ENCODE measurements at places on chromosomes 2 and 18.

GRCh38 chr18:63505566-63506335, 29.0 kb downstream of the SERPINB5 start:
- no peak for DNase-seq

DNA sequence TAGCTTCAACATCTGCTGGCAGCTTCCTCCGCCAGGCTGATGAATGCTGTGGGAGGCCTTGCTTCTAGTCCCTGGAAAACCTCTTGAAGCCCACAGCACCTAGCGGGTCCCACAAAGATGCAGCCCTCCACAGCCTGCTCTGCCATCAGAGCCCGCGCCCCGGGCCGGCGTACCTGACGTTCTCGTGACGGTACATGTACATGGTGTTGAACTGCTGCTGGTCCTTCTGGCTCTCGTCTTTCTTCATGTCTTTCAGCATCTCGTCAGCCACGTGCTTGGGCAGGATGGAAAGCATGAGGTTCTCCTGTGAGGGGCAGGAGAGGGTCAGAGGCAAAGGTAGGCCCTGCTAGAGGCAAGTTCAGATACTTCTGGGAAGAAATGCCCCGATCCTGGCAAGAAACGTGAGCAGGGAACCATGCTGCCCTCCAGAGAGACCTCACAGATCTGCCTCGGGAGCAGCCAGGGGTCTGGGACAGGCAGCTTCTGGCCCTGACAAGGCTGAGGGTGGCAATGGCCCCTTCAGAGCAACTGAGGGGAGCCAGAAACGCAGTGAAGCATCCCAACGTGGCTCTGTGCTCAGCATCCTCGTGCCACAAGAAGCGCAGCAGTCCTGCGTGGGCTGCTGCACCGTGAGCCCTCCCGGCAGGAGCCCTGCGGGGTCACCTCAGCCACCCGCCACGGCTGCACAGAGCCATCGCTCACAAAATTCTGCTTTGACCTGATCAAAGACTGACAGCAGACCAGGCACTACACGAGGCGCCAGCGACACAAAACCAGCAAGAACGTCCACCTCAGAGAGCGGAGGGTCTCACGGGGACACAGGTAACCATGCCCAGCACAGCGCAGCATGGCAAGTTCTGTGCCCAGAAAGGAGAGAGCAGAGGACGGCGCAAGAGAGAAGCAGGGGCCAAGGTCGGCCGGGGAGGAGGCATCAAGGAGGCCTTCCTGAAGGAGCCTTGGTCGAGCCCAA, 49.1 kb downstream of the CENPO start:
- no peak for DNase-seq

DNA sequence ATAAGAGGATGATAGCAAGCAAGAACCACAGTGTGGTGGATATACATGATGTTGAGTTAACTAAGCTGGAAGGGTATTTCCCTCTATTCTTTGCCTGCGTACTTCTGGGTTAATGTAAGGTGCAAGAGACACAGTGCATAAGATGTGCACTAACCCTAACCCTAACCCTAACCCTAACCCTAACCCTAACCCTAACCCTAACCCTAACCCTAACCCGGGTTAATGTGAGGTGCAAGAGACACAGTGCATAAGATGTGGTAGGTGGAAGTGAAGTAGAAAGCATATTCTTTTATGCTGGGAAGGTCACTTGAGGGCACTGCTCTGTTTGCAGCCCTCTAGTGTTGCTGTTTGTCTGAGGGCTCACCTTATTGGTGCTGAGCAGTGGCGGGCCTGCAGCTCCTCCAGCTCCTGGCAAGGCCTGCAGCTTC, 181.5 kb upstream of the ITGA4 start:
- no peak for DNase-seq

GRCh38 chr2:99709229-99709628, 219.4 kb upstream of the REV1 start:
- DNase-seq, result no peak

DNA sequence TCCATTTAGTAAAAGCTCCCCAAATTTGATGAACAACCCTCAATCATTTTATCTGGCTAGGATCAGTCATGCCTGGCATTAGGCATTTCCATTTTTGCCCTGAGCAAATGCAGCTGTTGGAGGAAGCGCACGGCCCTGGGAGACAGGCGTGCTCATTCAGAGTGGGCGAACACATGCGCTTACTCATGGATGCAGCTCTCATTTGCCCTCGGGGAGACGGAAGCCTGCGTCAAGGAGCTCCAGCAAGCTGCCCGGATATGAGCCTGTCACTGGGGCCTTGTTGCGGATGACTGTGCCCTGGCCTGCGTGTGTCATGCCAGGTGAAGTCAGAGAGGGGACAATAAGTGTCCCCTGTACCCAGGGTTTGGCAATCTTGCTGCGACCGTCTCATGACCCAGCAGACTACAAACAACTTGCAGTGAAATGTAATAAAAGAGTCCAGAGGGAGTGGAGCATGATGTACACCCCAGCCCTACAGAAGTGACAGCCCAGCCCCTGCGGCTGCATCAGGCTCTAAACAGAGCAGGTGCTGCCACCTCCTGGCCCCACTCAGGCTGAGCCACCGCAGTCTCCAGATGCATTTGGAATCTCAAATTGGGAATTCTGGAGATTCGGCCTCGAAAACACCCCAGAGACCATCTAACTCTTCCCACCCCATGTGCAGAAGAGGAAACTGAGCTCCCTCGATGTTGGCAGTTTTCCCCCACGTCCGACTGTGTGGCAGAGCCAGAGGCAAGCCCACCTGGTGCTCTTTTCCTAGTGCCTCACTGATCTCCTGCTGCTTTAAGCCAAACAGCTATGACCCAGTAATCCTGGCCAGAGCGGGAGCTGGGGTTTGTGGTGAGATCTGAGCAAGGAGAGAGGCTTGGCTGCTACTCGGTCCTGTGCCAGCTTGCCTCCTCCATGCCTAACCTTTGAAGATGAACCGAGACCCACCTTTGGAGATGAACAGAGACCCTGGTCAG, 105.0 kb upstream of the ALK start:
- no peak for DNase-seq

DNA sequence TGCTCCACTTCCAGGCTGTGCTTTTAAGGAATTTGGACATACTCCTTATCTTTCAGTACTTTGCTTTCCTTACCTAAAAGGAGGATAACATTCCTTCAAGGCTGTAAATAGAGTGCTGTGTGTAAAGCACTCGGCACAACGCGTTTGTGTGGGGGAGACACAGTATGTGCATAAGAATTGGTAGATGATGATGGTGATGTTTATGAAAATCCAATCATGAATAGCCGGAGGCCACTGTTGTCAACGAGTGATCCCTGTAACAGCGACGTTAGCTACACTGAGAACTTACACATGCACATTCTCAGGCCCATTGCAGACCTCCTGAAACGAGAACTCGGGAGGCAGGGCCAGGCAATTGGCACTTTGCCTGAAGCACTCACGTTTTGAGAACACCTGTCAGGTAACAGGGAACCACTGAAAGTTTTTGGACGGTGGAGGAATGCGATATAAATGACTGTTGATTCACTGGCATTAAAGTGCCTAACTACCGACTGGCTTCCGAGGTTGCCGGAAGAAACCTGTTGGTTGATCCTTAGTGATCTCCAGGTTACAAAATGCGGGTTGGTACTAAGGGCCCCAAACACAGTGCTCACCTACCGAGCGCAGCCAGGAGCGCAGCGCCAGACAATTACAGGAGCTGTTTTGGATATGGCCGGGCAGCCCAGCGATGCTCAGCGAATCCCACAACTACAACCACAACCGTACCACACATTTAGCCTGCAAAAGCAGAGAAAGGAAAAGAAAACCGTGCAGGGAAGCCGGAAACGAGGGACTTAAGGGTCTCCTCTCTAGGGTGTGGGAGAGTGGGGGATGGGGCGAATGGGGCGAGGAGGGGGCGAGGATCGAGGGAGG, 1.0 kb upstream of the MAP4K4 start:
- no peak for DNase-seq

GRCh38 chr18:69647702-69648101, 247.0 kb downstream of the DOK6 start:
- no peak for DNase-seq

DNA sequence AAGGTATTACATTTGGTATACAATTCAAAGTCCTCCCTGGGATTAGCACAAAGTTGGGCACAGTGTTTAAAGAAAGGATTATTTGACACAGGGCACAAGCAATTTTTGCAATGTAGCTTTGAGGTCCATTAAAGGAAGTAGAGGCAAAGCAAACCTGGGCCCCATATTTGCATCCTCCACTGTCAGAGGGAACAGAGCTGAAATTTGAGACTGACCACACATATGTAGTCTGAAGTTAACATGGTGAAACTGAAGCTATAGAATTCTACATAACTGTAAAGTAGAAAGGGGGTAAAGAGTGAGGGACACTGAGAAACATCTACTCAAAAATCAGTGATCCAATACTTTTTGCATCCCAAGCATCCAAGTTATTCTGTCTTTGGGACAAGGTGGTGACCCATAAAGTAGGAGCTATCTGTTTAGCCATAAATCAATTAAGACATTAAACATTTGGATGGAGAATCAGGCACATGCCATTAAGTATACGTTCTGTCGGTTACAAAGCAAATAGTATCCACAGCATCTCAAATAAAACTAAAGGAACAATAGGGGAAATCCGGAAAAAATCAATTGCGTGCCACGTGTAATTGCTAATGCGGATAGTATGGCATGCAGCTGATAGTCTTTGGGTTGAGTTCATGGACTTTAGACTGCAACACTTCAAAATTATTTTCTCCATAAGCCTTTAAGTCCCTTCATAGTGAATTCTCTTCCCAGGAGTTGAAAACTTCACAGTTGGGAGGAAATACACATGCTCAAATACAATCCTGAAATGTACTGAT, 72.6 kb downstream of the PLEKHM3 start:
- DNase-seq, result no peak

DNA sequence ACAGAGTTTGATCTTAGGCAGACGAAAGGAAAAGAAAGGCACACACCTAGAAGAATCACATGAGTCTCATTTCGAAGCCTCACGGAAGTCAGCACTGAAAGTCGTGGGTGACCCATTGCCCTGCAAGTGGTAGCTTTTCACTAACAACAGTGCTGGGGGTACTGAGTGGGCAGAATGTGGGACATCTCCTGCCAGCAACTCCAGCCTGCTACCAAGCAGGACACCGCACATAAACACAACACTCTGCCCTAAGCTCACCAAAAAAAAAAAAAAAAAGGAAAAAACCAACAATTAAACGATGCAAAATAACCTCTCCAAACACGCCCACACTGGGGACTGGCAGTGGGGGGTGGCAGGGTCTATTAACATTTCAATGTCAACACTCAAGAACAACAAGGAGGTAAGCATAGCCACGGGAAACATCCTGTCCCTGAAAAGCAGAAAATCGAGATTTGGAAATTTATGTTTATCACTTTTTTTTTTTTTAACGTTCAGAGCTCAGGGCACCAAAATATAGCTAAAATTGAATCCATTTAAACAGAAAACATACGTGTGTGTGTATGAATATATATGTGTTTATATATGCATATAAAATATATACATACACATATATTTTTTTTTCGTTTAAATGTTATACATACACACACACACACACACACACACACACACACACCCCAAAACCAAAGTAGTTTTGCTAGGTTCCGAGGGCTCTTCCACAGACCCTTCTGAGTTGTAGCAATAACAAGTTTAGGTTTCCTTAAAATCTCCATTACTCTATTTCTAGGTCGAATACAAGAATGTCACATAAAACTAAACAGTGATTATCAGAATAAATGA, 2.2 kb downstream of the INO80D start:
- no peak for DNase-seq

- DNase-seq, result no peak
Observed at GRCh38 chr2:13005761-13006335, 289.1 kb downstream of the TRIB2 start.

DNA sequence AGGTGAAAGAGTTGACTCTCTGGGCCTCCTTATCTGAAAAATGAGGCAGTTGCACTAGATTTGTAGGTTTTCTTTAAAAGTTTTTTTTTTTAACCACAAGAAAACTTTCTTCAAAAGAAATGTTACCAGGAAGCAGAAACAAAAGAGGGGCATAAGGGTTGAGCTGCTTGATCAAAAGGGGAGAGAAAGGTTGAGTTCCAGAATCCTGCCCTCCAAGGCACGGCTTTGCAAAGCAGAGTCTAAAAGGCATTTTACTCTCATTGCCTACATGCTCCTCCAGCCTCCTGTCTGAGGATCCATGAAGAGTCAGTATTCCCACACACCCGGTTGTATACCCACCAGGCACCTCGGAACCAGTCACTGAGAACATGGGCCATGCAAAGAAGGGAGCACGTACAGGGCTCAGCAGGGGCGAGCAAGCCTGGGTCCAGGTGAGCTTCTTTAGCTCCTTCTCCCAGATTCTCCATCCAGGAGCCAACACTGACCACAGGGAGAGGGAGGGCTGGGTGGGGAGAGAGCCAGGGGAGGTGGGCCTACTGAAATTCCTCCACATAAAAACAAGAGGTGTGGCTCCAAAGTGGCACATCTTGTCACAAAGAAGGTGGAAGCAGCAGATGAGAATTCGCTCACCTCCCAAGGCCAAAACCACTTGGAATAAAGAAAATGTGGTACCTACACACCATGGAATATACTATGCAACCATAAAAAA, 116.0 kb upstream of the EPC2 start:
- DNase-seq, result no peak

- no peak for DNase-seq
Observed at GRCh38 chr2:142422041-142422440, 291.2 kb upstream of the LRP1B start.

DNA sequence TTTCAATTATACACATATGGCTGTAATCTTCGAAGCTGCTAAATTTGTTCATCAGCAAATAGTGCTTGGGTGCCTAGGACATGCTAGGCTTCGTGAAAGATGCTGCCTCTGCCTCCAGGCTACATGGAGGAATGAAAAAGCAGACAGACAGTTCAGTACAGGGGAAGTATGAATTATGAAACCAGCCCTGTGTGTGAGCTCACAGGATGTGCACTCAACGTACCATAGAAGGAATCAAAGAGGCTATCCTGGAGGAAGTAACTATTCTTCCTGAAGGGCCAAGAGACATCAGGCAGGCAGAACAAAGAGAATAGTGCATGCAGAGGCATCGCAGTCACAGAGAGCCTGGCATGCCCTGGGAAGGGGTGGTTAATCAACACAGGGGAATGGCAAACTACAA, 61.4 kb downstream of the DYM start:
- no peak for DNase-seq

- no peak for DNase-seq
Observed at GRCh38 chr2:12862541-12862940, 145.8 kb downstream of the TRIB2 start.

- DNase-seq, result no peak
Observed at GRCh38 chr2:28930205-28930604, 35.7 kb downstream of the WDR43 start.

- no peak for DNase-seq
Observed at GRCh38 chr2:1758774-1759610, 14.7 kb upstream of the PXDN start.

DNA sequence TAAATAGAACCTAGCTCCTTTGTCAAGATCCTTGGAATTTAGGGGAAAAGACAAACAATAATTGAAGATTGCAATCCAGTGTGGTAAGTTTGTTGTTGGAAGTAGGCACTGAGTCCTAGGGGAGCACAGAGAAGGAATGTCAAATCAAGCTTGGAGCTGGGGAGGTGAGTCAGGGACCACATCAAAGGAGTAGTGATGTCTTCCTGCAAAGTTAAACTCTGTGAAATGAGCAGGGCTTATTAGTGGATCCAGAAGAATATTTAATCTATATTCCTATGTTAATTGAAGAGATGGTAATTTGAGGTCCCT, 41.7 kb upstream of the NABP1 start:
- DNase-seq, result no peak

GRCh38 chr2:110958346-110959119, 162.2 kb upstream of the BCL2L11 start:
- no peak for DNase-seq

- DNase-seq, result no peak
Observed at GRCh38 chr18:32315881-32316280, 126.0 kb downstream of the MEP1B start.
